ENCODE measurements at places on chromosomes 16 and 17. TPM values are rescaled to one million over a fixed set of nuclear protein-coding genes. Genes with fewer than 3 reads are reported as not detected.

Gene SDR42E1
- 2.7 TPM for total RNA-seq

Gene NOMO2
- 77.3 TPM for total RNA-seq

Gene PRSS33
- not detected for total RNA-seq

Gene TMEM92
- 0.27 TPM for total RNA-seq

DNA sequence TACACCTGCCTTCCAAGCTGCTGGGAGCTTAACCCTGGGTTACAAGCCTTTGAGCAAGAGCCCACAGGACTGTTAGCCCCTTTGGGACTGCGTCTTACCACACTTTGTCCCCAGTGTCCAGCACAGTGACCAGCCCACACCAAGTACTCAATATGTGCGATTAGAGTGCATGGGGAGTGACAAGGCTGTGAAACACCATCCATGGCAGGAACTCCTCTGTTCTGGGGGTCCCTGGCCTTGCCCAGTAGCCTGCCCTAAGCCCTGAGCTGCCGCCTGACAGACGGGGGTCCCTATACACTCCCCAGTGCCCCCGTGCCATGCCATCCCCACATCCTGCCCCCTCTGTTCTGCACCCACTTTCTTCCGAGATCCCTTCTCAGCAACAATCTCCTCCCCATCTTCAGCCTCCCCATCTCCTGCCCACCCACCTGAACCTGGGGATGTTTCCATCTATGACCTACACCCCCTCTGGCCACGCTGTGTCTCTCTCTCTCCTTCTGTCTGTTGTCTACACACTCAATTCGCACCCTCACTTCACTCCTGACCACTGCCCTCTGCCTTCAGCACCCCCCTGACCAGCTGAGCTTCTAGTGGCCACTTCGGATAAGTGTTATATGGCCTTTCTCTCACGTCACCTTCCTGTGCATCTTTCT is 112.9 kb upstream of the SMURF2 start:
- DNase-seq, result no peak

- no peak for DNase-seq
These were observed 34.9 kb upstream of the GSG1L start for GRCh38 chr16:28098171-28098958.

DNA sequence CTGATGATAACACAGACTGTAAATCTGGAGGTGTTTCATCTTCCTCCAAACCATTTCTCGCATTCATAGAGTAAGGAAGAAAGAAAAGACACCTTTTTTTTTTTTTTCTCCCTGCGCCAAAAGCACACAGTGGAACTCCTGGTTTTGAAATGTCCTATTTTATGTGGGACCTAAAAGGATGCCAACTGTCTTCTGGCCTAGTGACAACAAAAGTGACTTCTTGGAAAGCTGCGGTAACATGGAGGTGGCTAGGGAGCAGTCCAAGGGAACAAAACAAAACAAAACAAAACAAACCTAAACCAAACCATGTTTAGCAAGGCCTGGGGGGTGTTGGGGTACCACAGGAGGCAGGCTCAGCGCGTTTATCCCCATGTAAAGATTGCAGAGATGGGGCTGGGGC is 174.8 kb downstream of the XYLT1 start:
- DNase-seq, result no peak

GRCh38 chr16:1080801-1081733 is 8.5 kb downstream of the SSTR5 start:
- DNase-seq, result no peak

GRCh38 chr16:85396879-85397871 is 215.9 kb upstream of the GSE1 start:
- DNase-seq, result no peak

GRCh38 chr16:84137287-84137686 is 7.7 kb downstream of the HSDL1 start:
- no peak for DNase-seq

Measured in hematopoietic multipotent progenitor cell (in vitro differentiated cells).